ENCODE measurements at places on chromosomes 2 and 18.

DNA sequence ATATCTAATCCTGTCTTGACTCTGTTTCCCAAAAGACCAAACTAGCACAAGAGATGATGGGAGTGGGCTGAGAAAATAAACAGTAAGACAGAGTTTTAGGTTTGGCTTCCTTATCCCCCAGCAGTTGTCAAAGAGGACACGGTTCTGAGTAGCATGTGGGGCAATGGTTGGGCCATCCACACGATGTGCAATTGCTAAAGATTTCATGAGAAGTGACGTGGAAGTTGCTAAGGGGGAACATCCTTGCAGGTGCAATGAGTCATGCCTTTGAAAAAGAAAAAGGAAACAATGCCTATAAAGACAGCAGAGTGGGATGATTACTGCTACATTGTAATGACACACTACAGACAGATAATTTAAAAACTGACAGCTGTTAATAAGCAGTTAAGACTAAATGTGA is 1395.8 kb downstream of the LRP1B start:
- no peak for DNase-seq

DNA sequence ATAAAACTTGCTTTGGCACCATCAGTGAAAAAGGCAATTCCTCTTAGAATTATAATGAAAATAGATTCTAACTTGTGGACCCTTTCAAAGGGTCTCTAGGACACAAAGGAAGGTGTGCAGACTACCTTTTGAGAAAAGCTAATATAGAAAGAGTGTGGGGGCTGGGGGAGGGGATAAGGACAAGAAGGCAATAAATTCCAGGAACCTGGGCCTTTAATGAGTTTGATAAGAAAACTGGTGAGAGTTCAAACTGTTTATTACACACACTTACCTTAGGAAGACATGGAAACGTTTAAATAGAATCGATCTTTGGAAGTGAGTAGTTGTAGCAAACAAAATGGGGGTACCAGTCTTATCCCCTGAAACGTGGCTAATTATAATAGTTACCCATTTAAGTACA is 39.6 kb upstream of the PGAP1 start:
- no peak for DNase-seq

- DNase-seq: no peak
Observed at GRCh38 chr18:30658306-30658705, 384.2 kb downstream of the DSC3 start.

- no peak for DNase-seq
Observed at GRCh38 chr18:21747764-21748693, 7.4 kb downstream of the MIB1 start.

- no peak for DNase-seq
Observed at GRCh38 chr2:214575465-214575864, 164.6 kb downstream of the VWC2L start.

DNA sequence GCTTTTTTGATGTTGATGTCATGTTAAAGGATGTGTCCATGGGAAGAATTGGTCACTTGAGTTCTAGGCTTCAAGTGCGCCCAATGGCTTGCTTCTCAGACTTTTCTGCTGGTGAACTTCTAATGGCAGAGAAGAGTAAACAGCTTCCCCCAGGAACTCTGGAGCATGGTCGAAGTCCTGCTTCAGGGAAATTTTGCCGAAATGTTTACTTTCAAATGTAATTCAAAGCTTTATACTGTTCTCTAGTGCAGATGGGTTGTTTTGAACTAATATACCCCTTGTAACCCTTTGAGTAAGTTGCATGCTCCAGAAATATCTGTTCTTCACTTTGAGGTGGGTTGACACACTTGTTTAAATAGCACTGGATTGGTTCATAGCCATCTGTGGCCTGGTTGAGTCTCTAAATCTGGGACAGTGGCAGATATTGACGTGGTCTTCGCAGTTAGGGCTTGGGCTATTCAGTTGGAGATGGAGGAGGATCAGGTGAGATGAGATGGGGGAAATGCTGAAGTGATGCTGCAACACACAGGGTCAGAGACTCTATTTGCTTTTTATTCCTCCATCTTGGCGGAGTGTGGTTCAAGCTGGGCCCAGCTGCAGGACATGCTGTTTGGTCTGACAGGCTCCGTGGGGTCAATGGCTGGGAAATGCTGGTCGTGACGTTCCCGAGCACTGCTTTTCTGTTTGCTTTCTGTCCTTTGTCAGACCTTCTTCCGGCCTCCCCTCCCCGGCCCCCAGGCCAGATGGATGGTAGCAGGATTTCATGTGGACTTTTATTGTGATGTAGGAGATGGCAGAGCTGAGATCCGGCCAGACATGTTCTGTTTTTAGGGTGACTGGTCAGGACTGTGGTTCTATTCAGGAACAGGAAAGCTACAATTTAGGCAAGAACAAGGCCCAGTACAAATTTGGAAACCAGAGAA is 35.9 kb downstream of the MYO1B start:
- no peak for DNase-seq

- DNase-seq: no peak
Observed at GRCh38 chr2:220455351-220455990, 828.0 kb downstream of the SLC4A3 start.

DNA sequence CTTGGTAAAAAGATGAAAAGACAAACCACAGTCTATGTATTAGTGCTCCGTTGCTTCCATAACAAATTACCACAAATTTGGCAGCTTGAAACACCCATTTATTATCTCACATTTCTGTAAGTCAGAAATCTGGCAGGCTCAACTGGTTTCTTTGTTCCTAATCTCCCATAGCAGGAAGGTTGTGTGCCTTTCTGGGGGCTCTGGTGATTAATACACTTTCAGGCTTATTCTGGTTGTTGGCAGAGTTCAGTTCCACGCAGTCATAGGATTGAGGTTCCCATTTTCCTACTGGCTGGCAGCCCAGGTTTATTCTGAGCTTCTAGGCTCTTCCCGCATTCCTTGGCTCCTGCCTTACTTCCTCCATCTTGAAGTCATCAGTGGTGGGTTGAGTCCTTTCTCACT is 189.3 kb downstream of the ANAPC1 start:
- DNase-seq: no peak

- DNase-seq: no peak
Observed at GRCh38 chr2:219525533-219526232, 11.4 kb downstream of the ASIC4 start.

GRCh38 chr2:6919901-6920742 is 2.9 kb downstream of the RNF144A start:
- no peak for DNase-seq

DNA sequence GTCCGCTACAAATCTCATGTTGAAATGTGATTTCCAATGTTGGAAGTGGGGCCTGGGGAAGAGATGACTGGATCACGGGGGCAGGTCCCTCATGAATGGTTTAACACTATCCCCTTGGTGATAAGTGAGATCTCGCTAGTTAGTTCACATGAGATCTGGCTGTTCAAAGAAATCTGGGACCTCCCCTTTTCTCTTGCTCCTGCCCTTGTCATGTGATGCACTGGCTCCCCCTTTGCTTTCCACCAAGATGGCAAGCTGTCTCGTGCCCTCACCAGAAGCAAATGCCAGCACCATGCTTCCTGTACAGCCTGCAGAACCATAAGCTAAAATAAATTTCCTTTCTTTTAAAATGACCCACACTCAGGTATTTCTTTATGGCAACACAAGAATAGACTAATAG is 57.3 kb upstream of the C2orf15 start:
- no peak for DNase-seq

DNA sequence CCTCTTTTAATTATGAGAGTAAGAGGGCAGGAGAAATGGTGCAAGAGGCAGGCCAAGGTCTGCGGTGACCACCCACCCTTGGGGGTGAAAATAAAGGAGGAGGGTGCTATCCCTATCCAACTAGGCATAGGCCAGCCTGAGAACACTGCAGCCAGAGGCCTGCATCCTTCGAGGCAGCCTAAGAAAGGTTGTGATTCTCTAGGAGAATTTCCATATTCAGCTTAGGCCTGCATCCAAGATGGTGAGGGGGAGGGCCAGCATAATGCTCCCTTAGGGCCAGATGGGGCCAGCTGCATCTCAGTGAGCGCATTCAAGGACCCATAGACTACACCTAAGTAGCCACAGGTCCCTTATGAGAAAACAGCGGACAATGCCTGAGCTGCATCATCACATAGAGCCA is 3.5 kb upstream of the UPP2 start:
- no peak for DNase-seq

GRCh38 chr2:143842836-143843235 is 677.1 kb downstream of the ZEB2 start:
- DNase-seq: no peak

DNA sequence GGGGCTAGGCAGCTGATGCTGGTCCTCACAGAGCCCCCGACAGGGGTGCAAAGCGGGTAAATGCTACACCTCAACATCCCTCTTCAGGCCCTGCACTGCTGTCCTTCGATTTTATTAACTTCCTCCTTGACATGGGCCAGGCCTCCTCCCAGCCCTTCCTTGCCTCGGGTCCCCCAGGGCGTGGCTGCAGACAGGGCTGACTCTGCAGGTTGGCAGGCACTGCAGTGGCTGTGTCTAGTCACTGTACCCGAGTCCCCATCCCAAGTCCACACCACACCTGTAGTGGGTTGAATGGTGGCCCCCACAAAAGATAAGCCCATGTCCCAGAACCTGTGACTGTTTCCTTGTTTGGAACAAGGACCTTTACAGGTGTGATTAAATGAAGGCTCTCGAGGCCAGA is 140.2 kb downstream of the TWIST2 start:
- DNase-seq: no peak

- no peak for DNase-seq
Observed at GRCh38 chr2:20539133-20539719, 92.4 kb downstream of the RHOB start.

DNA sequence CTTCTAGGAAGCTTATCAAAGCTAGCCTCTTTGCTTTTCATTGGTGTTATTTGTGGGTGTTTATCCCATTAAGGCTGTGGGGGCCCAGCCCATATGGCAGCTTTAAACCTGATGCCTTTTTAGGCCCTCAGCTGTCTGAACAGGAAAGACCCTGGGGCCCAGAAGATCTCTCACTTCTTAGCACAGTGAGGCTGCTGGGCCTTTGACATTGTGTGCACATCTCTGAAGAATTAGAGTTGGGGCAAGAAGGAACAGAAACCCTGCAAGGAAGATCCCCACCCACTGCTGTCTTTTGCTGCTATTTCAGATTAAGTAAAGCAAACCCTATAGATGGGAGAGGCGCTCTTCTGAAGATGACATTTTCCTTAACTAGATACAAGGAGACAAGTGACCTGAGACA is 250.0 kb downstream of the SMAD2 start:
- DNase-seq: no peak

DNA sequence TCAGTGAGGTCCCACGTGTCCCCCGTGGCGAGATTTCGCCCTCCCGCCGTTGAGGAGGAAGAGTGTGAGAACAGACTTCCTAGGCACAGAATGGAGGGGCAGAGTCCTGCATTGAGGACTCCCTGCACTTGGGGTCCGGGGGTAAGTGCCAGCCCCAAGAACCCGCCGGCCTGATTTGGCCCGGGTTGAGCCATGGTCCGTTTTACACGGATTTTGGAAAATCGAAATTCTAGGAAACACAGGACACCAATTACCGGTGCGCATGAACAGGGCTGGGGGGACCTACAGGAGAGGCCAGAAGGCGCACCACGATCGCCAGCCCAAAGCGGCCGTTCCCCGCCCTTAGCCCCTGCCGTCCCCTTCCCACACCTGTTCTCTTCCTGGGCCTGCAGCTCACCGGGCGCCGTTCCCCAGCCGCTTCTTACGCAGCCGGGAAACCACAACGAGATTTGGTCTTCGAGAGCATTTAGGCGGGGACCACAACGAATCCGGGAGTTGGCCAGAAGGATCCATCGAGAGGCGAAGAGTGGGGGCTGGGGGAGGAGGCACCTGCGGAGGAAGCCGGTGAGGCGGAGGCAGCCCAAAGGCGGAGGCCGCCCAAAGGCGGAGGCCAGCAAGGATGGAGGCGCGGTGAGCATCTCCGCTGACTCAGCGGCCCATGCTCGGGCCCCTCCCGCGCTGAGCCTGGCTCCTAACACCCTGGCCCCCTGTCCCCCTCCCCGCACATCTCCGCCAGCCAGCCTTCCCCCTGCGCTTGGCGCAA is 464 bp upstream of the TLX2 start:
- no peak for DNase-seq

DNA sequence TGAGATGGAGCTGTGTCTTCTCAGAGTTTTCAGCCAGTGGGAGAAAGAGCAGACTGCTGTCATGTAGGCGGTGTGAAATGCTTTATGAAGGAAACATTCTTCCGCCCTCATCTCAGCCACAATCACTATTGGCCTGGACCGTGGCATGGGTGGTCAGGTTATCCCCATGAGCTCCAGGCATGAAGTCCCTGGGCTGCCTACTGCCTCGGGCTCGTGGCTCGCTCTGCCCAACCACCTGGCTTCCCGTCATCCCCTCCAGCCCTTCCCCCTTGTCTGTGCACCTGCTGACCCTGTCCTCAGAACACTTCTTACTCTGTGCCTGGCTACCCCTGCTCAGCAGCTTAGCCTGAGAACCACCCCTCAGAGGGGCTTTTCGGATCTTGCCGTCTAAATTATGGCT is 15.5 kb downstream of the COLEC11 start:
- DNase-seq: no peak

Data from Panc1 (cell line).